ENCODE measurements at places on chromosomes 1 and 21.
A peak's percentile ranks its signal among the peaks of the same experiment; 100 is the strongest.

DNA sequence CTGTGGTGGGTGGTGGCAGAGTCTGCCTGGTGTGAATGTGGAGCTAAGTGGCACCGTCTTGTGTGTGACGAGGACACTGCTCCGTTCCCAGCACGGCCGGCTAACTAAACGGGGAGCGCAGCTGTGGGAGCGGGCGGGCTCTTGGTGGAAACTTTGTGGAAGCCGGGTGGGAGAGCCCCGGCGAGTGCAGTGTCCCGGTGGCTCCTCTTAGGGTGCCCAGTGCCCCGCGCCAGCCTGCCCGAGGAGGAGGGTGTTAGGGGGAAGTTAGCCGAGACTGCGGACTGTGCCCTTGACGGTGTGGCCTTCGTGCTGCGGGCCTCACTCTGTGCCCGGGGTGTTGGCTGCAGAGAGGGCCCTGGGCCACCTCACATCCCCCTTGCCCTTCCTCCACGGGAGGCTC, 9.9 kb downstream of the PEX10 start:
- DNase-seq = no peak

- peak; percentile 56 for DNase-seq
These were observed 23.9 kb downstream of the GPR161 start for GRCh38 chr1:168112673-168113305.

GRCh38 chr21:37117204-37117603, 44.1 kb downstream of the TTC3 start:
- no peak for DNase-seq

DNA sequence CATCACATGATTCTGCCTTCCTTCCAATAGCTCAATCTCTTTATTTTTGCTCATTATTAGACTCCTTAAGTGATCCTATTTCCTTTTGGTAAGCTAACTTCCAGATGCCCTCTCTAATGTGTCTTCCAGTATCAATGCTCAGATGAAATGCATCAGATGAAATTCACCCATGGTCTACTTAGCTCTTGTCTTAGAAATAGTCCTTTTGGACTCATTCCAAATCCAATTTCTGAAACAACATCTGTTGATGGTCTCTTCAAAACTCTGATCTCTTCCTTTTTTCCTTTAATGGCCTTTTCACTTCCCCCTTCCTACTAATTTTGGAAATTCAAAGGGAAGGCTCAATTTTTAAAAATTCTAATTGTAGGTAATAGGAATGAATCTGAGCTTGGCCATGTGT, 81.1 kb upstream of the GREM2 start:
- no peak for DNase-seq

- no peak for DNase-seq
These were observed 91.6 kb upstream of the CHODL start for GRCh38 chr21:18153063-18153462.

DNA sequence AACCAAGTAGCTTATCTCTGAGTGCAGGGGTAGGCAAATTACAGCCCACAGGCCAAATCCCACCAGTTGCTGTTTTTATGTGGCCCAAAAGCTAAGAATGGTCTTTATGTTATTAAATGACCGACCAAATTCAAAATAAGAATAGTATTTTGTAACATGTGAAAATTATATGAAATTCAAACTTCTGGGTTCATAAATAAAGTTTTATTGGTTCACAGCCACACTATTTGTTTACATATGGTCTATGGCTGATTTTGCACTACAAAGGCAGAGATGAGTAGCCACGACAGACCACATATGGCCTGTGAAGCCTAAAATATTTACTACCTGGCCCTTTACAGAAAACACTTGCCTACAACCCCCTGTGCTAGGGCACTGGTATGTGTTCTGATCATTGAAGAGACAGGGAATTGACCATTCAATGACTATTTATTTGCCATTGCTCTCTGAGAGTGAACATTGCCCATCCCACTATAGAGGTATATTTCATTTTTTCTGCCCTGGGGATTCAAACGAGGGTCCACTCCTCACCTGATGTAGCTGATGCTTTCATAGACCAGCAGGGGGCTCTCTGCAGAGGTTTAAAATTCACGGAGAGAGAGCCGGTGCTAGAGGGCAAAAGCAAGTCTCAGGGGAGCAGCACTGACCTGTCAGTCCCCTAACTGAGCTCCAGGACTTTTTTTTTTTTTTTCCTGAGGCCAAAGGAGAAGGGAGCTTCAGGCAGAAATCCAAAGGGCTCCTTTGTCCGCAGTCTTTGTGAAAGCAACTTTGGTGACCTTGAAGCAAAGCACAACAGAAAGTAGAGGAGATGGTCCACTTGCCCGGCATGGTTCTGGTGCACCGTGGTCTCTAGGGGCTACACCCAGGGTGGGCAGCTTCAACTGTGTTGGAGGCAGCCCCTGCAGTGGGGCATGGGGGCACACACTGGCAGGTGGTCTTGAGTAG, 7.3 kb upstream of the GNL2 start:
- no peak for DNase-seq

DNA sequence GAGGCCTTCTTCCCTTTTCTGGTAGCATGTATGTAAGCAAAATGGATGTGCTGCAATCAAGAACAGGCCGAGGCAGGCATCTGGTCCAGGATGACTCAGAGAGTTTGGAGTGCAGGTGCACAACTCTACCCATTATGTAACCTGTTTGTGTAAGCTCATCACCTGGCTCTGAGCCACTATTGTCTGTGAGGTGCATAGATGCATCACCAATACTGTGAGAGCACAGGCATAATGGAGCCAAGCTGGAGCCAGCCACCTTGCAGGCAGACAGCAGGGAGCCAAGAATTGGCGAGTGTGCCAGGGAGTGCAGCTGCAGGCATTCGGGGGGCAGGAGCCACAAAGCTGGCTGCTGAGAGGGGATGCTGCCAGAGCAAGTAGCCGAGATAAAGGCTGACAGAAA, 549.9 kb upstream of the RGS18 start:
- no peak for DNase-seq

DNA sequence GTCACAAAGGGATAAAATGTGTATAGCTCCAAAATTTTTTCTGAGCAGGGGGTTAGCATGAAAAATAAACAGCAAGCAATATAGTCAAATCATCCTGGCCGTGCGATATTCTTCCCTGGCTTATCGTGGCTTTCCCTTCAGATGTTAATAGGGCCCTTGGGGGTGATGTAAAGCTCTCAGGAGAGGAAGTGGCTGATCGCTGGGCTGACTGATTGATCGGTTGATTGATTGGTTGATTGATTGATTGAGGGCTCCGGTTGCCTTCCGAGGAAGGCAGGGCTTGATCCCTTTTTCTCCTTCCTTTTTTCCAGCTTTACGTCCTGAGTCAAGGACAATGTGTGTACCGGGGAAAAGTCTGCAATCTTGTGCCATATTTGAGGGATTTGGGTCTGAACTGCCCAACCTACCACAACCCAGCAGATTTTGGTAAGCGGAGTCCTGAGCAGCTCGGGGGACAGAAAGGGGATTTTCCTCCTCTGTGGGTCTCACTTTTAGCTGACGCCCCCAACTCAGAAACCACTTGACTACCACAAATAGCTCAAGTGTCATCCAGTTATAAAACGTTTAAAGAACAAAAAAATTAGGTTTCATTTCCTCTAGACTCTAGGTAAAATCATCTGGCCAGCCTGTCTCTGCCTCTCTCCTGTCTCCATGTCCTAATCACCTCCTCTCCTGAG, 29.5 kb downstream of the TFF3 start:
- no peak for DNase-seq

- DNase-seq = no peak
These were observed 69.0 kb upstream of the SPAG17 start for GRCh38 chr1:118254001-118254400.

GRCh38 chr1:8747879-8748825, 69.3 kb downstream of the RERE start:
- DNase-seq = no peak

- DNase-seq = peak; percentile 29
These were observed 38.1 kb downstream of the MRAP start for GRCh38 chr21:32336711-32337110.

DNA sequence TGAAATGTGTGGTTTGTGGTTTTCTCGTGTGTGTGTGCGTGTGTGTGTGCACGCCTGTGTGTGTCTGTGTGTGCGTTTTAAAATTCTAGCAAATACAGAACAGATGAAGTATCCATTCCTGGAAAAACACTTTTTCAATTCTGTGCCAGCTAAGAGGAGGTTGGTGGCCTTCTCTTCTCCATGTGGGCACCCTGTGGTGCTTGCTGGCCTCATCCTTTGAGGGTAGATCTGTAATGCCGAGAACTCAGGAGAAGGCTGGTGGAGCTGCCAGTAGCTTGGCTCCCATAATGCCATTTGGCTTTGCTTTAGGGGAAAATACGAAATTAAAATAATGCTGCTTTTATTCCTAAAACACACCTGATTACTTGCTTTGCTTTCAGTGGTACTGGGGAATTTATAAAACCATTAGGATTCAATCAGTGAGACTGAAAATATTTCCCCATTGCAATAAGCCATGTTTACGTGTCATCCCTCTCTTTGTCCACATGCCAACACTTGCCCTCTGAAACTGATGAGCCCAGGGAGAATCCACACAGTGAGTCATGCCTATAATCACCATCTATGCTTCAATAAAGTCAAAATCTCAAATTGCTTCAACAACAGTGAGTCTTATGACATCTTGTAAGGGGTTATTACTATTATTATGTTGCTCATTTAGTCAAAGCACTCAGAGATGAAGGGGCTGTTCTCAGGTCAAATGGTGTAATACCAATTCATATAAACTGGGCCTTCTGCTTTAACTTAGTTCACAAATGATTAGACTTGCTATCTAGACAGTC, 39.2 kb downstream of the ABCA4 start:
- peak; percentile 69 for DNase-seq

DNA sequence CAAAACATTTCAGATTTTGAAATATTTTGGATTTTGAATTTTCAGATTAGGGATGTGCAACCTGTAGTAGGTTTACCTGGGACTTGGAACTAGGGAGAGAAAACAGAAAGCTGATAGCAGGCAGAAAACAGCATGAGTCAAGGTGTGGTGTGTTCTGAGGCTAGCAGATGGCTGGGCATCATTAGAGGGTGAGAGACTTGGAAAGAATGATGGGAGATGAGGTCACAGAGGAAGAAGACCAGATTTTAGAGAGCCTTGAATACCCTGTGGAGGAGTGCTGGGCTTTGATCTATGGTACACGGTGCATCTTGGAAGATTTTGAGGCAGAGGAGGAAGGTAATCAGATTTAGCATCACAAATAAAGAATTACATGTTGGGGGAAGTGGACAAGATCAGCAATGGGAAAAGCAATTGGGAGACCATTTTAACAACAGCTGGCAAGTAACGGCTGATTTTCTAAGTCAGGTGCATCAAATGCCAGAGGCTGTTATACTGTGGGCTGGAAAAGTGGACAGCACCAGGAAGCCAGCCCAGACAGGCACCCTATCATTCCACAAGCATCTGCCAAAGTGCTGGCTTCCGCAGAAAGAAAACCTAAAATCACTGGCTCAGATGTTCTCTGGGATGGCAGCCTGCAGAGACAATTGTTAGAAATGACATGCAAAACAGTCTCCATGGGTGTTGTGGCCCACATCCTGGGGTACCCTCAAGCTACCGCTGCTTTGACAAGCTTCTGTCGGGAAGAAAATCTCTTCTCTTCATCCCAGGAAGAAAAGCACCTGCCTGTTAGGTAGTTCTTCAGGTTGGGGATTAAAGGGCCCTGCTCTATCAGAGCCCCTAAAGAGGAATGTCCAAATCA, 30.9 kb upstream of the CAMK1G start:
- DNase-seq = no peak

- no peak for DNase-seq
These were observed 1.0 kb downstream of the ARID4B start for GRCh38 chr1:235326719-235327558.

DNA sequence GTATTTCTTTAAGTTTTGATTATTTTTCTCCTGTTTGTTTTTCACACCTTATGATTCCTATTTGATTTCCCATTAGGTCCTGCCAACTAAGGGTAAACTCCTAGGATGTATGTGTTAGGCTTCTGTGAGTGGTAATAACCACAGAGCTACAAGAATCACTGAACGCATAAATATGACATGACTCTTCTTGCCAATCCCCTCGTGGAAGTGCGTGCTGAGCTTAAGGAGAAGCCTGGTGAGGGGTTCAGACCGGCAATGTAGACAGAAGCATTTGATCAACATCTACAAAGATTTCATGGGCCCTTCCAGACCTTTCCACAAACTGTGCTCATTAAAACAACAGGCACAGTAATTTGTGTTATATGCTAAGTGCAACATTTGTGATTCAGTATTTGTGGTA, 273.8 kb upstream of the SNX7 start:
- DNase-seq = no peak

DNA sequence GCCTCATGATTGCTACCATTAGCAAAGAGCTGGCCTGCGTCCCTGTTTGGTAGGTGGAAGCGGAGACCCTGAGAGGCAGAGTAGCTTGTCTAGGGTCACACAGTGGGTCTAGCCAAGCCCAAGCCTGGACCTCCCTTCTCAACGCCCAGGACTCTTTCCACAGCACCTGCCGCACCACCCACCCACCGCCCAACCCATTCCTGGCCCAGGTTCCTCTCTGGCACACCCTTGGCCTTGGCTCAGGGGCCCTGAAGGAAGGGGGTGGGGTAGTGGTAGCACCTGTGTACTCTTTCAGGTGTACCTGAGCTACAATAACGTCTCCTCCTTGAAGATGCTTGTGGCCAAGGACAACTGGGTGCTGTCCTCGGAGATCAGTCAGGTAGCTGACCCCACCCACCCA, 19.3 kb downstream of the FAM151A start:
- DNase-seq = no peak

DNA sequence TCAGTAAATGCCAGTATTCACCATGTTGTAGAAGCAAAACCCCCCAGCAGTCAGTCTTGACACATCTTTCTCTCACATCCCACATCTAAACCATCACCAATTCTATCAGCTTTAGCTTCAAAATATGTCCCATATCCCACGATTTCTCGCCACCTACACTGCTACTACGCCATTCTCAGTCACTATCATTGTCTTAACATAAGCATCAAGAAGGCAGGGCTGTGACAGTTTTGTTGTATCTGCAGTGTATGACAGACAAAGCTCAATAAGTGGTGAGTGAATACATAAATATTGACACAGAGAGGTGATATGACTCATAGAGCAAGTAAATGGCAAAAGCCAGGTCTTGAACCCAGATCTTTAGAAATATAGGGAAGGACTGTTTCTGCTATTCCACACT, 59.9 kb downstream of the JAK1 start:
- DNase-seq = no peak

DNA sequence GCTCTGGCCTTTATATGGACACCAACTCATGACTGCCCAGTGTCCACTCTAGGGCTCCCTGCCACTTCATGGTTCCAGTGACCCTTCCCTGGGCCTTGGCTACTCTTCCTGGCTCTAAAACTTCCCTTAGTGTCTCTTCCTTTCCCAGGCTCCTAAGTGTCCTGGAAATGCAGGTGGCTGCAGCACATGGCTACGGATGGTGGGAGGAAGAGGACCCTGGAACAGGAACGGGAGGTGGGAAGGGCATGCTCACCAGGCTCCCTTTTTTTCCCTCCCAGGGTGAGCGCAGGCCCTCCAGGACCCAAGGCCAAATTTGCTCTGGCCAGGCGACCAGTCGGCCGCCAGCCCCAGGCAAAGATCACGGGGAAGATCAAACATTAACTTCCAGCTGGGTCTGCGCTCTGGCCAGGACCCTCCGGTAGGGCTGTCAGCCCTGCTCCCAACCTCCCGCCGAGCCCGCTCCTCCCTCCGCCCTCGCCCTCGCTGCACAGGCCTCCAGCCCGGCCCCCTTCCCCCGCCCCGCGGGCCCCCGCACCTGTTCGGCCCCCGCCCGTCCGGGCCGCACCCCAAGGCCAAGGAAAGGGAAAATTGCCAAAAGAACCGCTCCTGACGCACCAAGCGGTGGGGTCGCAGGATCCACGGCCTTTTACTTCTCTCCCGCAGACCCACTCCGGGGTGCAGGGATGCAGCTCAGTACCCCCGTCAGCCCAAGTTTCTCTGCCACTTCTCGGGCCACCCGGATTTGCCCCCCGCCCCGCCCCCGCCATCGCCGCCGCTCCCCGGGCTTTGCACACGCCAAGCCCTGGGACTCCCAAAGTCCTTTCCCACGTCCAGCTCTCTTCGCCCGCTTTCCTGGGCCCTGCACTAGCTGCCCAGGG, 894 bp downstream of the TCEA3 start:
- no peak for DNase-seq

Measured in HFFc6 (cell line).